ENCODE measurements at places on chromosomes 11 and 22. TPM values are rescaled to one million over a fixed set of nuclear protein-coding genes. Genes with fewer than 3 reads are reported as not detected.

The CCDC188 gene
- not detected for total RNA-seq

The NPAS4 gene
- total RNA-seq: under 0.01 TPM

The SYNGR1 gene
- total RNA-seq: 5.7 TPM

The GGA1 gene
- total RNA-seq: 15.7 TPM

The PRR14L gene
- total RNA-seq: 16.7 TPM

The NELL1 gene
- total RNA-seq: 3.7 TPM

The IRAG1 gene
- 2.6 TPM for total RNA-seq

The CARNS1 gene
- 17.2 TPM for total RNA-seq

The RGL4 gene
- total RNA-seq: 0.52 TPM

The OR52I1 gene
- total RNA-seq: not detected

The FAM227A gene
- 0.52 TPM for total RNA-seq

The OLFML1 gene
- 29.2 TPM for total RNA-seq

The PLEKHB1 gene
- 1.0 TPM for total RNA-seq

The RAC2 gene
- 0.52 TPM for total RNA-seq

The SYT13 gene
- total RNA-seq: 0.52 TPM

The HSPB2 gene
- total RNA-seq: 16.7 TPM

The MIEF1 gene
- total RNA-seq: 10.4 TPM

The SPINDOC gene
- total RNA-seq: 6.8 TPM

The FOXRED2 gene
- total RNA-seq: 14.6 TPM

The PKDREJ gene
- total RNA-seq: not detected

The TIGD3 gene
- not detected for total RNA-seq

The OR6A2 gene
- total RNA-seq: under 0.01 TPM

The MAPK12 gene
- 18.8 TPM for total RNA-seq

The APOA5 gene
- total RNA-seq: not detected

The SHISAL1 gene
- total RNA-seq: 7.3 TPM

The FOLR3 gene
- total RNA-seq: 0.52 TPM

The MAP6 gene
- 2.1 TPM for total RNA-seq

The MEI1 gene
- 3.1 TPM for total RNA-seq

The WEE1 gene
- 20.4 TPM for total RNA-seq

The CDKN1C gene
- 209 TPM for total RNA-seq

The THRSP gene
- total RNA-seq: 26.1 TPM

The SMIM35 gene
- total RNA-seq: not detected

The PRR33 gene
- 1.0 TPM for total RNA-seq

The PUS3 gene
- 8.4 TPM for total RNA-seq

The FOSL1 gene
- total RNA-seq: not detected

The TNNT3 gene
- 4,042 TPM for total RNA-seq

The ELP4 gene
- total RNA-seq: 25.6 TPM

The GLB1L2 gene
- 1.0 TPM for total RNA-seq

The PANX3 gene
- not detected for total RNA-seq

The EI24 gene
- total RNA-seq: 90.8 TPM

The SCGB1C1 gene
- not detected for total RNA-seq

The BDNF gene
- total RNA-seq: 1.0 TPM

Data from skeletal muscle tissue (tissue), 5 donors.